CD8-positive, alpha-beta T cell (primary cell): ENCODE measurements at places on chromosomes 2 and 18.

GRCh38 chr18:13868501-13869271 is 44.7 kb downstream of the MC5R start:
- DNase-seq: no peak

DNA sequence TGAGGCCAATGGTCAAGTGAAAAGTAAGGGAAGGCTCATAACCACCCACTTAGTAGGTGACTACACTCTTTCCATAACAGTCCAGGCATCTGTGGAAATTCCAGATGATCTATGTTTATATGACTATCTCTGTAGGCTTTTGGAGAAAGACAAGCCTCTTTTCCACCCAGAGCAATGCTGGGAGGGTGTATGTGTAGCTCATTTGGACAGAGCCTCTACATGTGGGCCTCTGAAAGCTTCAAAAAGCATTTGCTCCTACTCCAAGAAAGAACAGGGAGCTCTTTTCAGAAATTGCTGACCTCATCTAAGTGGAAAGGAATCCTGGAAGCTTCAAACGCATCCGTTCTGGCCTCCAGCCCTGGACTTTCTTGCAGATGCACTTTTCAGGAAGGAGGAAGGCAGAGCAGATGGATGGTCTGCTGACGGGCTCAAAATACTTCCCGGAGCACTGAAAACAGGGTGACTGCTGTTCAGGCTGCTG is 308.7 kb downstream of the LRATD1 start:
- no peak for DNase-seq

- no peak for DNase-seq
Measured at GRCh38 chr2:147554521-147555107, 290.2 kb upstream of the ACVR2A start.

DNA sequence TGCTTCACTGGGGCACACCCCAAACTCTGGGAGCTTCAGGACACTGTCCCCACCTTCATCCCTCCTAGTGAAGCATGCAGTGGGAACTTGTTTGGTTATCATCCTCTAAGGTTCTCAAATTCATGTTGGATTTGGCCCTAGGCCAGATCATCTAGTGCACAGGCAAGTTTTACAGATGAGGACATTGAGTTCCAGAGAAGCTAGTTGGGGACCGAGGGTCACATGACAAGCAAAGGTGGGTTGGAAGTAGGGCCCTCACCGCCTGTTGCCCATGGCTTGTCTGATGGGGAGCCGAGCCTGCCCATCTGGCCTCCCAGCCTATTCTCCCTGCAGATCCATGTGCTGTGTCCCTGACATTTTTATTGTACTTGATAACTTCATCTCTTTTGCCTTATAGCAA is 2.8 kb downstream of the PRKCE start:
- no peak for DNase-seq

DNA sequence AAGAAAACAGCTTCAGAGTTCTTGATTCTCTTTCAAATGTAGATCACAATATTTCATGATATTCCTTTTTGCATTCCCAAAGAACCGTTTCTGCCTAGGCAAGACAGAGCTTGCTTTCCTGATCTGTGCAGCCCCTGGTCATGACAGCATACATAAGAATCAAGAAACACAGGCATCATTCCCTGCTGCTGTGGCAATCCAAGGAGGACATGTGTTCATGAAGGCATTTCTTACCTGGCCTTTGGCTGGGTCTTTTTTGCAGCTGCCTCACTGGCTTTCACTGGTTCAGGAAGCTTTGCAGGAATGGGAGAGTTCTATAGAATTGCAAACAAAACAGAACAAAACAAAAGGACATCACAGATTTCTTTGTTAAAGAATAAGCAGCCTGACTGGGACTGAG is 87.6 kb upstream of the NFU1 start:
- DNase-seq: no peak

- DNase-seq: no peak
Measured at GRCh38 chr2:25885933-25886332, 7.6 kb upstream of the ASXL2 start.

- no peak for DNase-seq
Measured at GRCh38 chr2:37920570-37920969, 4.5 kb upstream of the RMDN2 start.

DNA sequence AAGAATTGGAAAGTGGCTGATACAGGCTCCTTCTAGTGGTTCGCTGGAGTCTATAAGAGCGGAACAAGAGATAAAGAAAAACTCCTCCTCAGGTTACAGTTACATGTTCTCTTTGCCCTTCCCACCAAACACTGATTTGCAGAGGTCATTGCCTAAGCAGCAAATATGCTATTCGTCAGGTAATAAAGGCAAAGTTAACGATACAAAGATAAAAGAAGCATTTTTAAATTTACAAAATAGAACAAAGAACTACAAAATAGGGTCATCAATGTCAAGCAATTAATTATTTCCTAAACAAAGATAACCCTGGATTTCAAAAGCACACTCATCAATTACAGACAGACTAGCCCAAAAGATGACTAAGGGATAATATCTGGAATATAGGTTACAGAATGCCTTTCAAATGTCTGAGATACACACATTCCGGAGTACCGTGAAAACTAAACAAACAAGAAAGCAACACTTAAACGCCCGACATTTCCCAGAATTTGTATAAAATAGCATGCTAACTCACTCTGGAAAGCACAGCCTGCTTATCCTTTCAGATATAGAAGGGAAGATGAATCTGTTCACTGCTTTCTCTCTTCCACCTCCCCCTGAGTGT is 186.4 kb downstream of the MREG start:
- no peak for DNase-seq

GRCh38 chr2:236629961-236630872 is 60.6 kb downstream of the ACKR3 start:
- DNase-seq: no peak

- no peak for DNase-seq
Measured at GRCh38 chr2:82307511-82307910, 2003.0 kb upstream of the LRRTM1 start.

DNA sequence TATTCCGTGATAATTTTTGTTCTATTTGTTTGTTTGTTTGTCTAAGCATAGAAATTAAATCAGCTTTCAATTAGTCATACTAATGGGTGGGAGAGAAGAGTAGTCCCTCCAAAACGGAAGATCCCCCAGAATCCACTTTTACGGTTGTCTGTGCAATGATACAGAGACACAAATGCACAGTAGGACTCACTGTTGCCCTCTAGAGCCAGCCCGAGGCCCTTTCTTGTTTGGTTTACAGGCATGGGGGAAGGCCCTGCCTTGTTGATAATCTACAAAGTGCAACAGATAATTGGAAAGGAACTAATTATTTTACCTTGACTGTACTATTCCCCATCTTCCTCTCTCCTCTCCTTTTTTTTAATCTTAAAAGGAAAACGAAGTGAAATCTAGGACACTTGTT is 121.1 kb downstream of the ACOXL start:
- DNase-seq: peak; percentile 63

GRCh38 chr2:97714084-97714949 is 941 bp downstream of the ZAP70 start:
- no peak for DNase-seq

GRCh38 chr2:172836347-172836821 is 100.7 kb downstream of the RAPGEF4 start:
- no peak for DNase-seq

GRCh38 chr2:121796239-121796638 is 40.8 kb downstream of the TSN start:
- DNase-seq: no peak

GRCh38 chr2:219430633-219431615 is 3.7 kb upstream of the SPEG start:
- no peak for DNase-seq

GRCh38 chr2:153875801-153876466 is 4.2 kb downstream of the GALNT13 start:
- no peak for DNase-seq

- DNase-seq: no peak
Measured at GRCh38 chr2:71617266-71617665, 163.9 kb downstream of the DYSF start.

- no peak for DNase-seq
Measured at GRCh38 chr2:158477202-158477601, 20.4 kb downstream of the PKP4 start.

DNA sequence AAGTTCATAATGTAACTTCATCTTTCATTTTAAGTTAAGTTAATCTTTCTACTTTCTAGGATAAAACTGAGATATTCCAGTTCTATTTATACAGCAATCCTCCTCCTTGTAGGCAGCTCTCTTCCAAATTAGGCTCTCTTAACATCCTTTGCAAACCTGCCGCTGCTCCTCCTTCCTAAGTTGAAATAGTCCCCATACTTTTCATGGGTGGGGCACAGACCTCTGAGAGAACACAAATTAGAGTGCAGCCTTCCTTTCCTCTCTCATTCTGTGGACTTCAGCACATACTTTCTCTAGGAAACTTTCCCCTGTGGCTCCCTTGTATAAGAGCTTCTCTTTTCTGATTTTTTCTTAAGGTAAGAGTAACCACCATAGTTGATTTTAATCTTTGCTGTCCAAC is 28.3 kb downstream of the TWSG1 start:
- no peak for DNase-seq

GRCh38 chr18:70688286-70688685 is 399.4 kb downstream of the SOCS6 start:
- no peak for DNase-seq

- DNase-seq: no peak
Measured at GRCh38 chr2:64837116-64837731, 152.0 kb upstream of the SLC1A4 start.

GRCh38 chr18:8142932-8143331 is 466.3 kb upstream of the RAB12 start:
- DNase-seq: no peak

DNA sequence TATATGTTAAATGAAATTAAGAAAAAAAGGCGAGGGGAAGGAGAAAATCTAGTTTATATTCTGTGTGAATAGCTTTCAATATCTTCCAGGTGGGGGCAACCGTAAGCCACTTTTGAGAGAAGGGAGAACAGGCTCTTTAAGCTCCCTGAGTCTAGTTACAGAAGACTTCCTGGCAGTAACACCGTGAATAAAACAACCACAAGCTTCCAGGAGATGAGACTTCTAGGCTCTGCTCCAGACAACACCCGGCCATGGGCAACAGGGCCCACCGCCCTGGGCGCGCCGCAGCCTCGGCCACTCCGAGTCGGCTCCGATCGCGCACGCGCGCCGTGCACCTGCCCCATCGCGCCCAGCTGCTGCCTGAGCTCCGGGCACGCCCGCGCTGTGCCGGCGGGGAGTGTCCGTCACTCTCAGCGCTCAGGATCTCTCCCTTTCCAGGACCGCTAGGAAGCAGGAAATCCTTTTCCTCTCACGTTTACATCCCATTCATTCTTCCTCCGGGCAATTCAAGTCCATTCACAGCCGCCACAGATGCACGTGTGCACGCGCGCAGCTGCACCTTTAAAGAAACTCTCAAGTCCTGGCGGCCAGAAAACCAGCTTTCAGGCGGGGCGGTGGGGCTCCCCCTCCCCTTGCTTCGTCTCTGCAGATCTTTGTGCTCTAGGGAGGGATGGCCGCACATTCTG is 19.4 kb upstream of the PAX3 start:
- no peak for DNase-seq

DNA sequence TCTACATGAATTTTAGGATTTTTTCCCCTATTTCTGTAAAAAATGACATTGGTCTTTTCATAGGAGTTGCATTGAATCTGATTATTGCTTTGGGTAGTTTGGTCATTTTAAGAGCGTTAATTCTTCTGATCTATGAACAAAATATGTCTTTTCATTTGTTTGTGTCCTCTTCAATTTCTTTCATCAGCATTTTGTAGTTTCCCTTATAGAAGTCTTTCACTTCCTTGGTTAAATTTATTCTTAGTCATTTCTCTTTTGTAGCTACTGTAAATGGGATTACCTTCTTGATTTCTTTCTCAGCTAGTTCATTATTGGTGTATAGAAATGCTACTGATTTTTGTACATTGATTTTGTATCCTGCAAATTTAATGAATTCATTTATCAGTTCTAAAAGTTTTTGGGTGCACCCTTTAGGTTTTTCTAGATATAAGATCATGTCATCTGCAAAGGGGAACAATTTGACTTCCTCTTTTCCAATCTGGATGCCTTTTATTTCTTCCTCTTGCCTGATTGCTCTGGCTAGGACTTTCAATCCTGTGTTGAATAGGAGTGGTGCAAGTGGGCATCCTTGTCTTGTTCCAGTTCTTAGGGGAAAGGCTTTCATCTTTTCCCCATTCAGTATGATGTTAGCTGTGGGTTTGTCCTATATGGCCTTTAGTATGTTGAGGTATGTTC is 36.6 kb upstream of the AAK1 start:
- DNase-seq: no peak

GRCh38 chr2:28658369-28658768 is 93.3 kb upstream of the PPP1CB start:
- no peak for DNase-seq
